Activated CD4-positive, alpha-beta T cell treated with anti-CD3 and anti-CD28 coated beads for 36 hours (primary cell): ENCODE measurements at places on chromosomes 1 and 21. TPM values are rescaled to one million over a fixed set of nuclear protein-coding genes. Genes with fewer than 3 reads are reported as not detected.

C21orf58 gene
- total RNA-seq: 33.0 TPM

DNA sequence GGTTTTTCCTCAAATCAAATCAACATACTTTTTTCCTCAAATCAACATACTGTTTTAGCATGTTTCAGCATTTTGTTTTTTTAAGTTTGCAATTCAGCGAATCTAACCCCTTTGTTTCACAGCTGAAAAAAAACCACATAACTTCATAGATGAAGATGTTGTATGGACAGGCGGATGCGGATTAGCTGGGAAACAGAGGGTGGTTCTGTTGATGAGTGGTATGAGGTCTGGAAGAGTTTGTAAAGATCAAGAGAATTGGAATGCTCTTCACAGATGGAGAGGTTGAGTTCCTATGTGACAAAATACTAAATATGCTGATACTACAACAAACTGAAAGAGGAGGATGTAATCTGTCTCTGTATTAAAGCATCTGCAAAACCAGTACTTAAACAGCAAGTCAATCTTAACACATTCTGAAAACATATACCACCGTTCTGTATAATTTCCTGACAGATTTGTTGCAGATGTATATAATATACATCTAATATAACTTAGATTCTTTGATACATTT, 10.6 kb upstream of the LEPR start:
- no peak for DNase-seq

C1orf87 gene
- total RNA-seq: not detected

GRCh38 chr1:43388613-43389012, 987 bp downstream of the MED8 start:
- no peak for DNase-seq

GRCh38 chr1:81044708-81045107, 756.0 kb upstream of the ADGRL2 start:
- DNase-seq: no peak

DNA sequence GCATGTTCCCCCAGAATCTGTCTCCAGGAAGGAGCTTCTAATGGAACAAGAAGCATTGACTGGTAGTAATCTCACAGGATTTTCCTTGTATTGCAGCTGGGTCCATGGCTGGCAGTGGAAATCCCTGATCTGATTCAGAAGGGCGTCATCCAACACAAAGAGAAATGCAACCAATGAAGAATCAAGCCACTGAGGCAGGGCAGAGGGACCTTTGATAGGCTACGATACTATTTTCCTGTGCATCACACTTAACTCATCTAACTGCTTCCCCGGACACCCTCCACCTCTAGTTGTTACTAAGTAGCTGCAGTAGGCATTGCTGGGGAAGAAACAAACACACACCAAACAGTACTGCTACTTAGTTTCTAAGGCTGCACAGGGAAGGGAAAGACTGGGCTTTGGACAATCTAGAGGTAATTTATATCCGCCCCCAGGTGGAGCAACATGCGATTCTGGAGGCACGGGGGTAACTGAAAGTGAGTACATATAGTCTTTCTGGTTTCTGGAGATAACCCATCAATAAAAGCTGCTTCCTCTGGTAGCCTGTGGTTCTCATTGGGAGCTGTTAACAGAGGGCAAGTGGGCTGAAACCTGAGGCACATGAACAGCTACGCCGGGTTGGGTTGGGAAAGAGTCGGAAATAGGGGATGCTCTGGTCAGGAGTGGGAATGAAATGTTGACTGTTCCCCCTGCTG, 837 bp upstream of the USP21 start:
- no peak for DNase-seq

DNA sequence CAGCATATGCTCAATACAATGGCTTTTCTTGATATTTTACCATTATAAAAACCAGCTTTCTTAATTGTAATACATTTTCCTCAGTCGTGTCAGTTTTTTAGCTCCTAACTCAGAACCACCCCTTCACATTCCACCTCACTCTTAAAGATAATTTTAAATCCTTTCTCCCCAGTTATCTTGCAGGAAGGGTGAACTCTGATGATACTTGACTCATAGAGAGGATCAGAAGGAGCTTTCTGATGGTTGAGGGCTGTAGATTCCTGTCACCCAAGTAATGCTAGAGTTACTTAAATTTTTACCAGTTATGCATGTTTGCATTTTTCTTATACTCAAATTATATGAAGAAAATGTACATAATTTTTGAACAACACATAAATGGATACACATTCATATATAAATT, 233.7 kb downstream of the NCAM2 start:
- DNase-seq: no peak

DNA sequence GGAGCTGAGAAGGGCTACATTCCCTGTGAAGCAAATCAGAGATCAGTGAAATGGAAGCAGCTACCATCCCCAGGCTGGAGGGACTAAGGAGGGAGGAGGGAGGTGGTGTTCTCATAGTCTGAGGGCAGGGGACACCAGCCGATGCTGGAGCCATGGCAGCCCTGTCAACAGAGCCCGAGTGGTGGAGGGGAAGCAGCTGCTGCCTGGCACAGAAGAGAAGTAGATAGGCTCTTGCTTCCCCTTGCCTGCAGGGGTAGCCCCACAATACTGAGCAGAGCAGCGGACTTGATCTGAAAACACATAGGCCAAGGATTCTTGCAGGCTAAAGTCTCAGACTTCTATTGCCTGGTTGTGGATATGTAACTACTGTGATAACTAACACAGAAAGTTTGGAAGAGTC, 255.1 kb downstream of the FGGY start:
- DNase-seq: no peak

DNA sequence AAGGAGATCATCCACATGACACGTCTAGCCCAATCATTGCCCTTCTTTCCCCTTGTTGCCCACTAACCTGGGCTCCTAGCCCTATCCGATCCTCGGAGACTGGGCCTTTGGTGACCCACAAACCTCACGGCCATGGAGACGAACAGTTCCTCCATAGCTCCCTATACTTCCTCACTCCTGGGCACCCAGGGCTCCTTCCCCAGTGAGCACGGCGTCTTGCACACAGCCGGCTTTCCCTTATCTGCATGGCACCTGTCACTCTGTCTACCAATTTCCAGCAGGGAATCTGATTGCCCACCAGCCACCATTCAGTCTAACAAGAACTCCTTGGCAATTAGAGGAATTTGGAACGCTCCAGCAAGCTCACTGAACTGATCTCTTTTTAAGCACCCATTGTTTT, 3.1 kb downstream of the GNG4 start:
- no peak for DNase-seq

GRCh38 chr1:93818570-93818959, 60.4 kb downstream of the DNTTIP2 start:
- DNase-seq: no peak

DNA sequence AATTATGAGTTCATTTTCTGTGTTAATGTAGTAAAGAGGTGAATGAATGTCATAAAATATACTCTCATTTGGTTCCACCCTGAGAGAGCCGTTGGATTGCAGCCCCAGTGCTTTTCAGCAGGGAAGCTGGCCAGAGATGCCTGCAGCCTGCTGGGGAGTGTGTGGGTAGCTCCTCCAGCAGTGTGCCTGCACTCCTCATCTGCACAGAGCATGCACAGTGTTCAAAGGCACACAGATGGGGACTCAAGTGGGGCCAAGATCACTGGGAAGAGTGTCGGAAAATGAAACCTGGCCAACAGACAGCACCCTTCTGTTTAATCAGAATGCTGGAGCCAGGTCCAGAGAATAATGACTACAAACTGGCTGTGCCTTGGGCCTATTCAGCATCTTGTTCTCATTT, 206.8 kb downstream of the ST6GALNAC3 start:
- no peak for DNase-seq

PRAMEF12 gene
- total RNA-seq: not detected

DNA sequence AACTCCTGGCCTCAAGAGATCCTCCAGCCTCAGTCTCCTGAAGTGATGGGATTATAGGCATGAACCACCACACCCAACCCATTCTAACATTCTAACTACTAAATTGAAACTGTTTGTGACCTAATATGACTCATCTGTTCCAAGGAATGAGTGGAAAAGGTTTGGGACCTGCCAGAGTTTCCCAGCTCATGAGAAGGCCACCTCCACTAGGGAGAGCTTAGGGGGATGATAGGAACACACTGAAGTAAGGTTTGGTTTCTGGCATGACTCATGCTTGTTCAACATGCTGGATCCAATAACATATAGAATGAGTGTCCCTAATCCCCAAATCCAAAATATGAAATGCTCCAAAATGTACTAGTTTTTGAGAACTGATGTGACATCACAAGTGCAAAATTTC, 18.9 kb upstream of the SCAF4 start:
- no peak for DNase-seq

DNA sequence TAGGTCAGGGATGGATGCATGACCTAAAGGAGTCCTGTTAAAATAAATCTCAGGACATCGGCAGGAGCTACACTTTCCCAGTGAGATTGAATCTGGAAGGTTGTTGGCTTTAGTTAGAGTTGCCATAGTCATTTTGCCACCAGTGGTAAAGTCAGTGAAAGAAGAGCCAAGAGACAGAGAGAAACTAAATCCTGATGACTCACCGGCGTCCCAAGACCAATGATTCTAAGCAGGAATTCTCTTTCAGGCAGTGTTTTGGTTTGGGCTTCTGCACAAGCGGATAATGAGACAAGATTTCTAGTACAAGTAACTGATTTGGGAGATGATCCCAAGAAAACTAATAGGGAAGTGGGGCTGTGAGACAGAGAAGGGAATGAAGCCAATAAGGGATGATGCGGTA, 88.8 kb upstream of the ETS2 start:
- no peak for DNase-seq

DNA sequence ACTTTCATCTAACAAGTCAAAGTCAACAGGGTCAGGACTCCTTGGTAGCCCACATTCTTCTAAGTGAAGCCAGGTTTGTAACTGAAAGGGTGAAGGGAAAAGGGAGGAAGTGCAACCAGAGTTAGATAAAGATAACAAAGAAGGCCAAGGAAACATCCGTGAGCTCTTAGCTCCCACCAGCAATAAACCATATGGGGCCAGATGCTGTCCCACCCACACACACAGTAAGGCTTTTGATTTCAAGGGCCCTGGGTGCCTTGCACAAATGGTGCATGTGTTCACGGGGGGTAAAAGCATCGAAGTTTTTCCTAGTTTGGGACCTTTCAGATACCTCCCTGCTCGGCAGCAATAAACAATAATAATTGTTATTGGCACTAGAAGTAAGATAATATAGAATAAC, 5.1 kb upstream of the TIAM1 start:
- no peak for DNase-seq

ORC1 gene
- 57.9 TPM for total RNA-seq

VSIG8 gene
- 0.11 TPM for total RNA-seq

DNA sequence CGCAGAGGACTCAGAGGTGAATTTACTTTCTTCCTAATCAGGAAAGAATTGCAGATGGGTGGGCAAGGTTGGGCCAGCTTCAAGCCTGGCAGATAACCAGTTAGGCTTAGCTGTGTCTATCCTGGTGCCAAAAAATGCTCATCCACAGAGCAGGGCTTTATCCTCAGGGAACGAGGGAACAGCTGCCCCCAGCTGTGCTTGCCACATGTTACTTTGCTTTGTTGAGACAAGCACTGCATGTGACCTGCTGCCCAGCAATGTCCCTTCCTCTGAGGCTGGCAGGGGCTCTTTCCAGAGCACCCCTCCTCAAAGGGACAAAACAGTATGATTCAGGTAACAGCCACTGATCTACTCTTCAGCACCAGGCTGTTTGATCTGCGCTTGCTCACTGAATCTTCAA, 505.1 kb upstream of the USP24 start:
- DNase-seq: no peak

GMEB1 gene
- 20.3 TPM for total RNA-seq

- peak; percentile 86 for DNase-seq
Observed at GRCh38 chr1:148318123-148318903, 164.8 kb downstream of the PPIAL4G start.

DNA sequence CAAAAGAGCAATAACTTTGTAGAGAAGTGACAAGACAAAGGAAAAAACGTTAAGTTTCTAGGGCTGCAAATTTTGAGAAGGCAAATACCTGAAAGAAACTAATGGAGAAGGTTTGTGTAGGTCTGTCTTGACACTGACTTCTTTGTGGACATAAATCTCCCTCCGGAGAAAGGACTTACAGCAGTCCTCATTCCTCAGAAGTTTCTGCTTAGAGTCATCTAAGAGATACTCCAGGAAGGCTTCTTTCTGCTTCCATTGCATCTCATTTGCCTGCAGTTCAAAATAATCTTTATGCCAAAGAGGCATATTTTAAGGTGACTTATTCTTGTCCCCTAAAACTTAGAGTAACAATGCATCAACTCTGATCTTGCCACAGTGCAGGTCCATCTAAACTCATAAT, 4.4 kb upstream of the C4BPB start:
- DNase-seq: no peak

DNA sequence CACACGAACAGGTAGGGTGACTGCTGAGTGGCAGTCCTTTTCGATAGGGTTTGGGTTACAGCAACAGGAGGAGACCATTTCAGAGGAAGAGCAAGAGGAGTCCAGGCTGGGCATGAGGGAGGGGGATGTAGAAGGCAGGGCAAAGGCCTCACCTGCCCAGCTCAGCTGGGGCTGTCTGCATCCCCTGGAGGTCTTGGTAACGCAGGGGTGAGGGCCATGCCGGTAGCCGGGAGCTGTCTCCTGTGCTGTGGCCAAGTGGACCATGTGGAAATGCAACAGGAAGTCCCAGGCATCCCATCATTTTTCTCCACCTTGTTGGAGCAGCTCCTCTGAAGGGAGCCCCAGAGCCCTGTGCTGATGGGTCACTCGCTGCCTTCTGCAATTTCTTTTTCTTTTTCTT, 105.4 kb upstream of the C1orf174 start:
- DNase-seq: no peak

- peak; percentile 72 for DNase-seq
Observed at GRCh38 chr21:38804789-38805327, 871 bp upstream of the ETS2 start.

DNA sequence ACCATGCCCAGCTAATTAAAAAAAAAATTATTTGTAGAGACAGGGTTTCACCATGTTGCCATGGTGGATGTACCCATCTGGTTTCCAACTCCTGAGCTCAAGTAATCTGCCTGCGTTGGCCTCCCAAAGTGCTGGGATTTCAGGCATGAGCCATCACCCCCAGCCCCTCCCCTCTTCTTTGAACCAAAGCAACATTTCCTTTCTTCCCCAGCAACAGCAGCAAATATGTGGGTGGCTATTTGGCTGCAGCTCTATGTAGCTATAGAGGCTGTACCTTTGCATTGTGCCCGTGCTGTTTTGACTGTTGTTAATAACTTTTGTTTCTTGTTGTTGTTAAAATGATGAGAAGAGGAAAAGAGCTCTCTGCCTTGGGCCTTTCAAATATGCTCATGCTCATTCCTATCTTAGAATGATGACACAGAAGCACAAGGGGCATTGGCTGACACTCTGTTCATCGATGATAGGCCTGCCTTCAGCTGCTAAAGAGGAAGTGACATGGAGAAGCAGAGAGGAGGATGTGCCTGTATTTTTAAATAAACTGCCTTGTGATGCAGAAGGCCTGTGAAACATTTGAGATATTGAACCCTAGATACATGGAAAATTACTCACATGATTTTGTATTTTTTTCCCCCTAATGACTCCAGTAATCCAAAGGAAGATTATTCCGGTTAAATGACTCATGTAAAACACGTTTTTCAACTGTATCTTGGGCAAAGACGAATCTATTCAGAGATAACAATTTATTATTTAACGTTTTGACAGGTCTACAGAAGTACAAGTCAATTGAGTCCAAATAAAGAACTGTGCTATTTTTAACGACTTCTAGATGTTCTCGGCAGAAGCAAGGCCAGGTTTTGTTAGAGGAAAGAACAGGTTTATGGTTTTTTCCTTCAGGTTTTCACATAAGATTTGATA, 20.5 kb upstream of the XPR1 start:
- DNase-seq: peak; percentile 18
